GM18507 (cell line): ENCODE measurements at places on chromosomes 12 and 14.

DNA sequence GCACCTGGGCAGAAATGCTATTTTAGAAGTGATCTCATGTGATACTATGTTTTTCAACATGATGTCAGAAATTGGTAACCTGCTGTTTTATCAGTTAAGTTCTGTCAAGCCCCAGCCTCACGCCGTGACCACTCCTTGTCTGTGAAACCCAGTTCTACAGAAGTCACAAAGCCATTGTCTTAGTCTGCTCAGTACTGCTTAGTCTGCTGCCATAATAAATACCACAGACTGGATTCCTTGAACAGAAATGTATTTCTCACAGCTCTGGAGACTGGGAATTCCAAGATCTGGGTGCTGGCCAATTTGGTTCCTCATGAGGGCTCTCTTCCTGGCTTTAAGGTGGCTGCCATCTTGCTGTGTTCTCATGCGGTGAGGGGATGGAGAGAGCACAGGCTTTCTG lies 176.9 kb downstream of the PRKCH start:
- DNase-seq: no peak

DNA sequence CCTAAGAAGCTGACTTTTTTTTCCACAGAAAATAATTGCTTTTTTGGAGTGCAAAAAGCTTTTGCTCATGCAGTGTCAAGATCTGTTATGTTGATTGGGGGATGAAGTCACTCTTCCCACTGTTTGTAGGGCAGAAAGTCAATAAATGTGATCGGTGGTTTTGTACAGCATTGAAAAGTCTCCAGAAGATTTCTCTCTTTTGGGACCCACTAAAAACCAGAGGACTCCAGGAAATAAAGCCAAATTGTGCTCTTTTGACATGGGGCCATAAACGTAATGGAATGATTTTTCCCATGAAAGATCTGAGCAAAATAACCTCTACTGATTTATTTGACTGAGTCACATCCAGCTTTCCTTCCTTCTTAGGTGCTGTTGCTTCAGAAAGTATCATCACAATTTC lies 122.5 kb downstream of the SNAPC1 start:
- no peak for DNase-seq

DNA sequence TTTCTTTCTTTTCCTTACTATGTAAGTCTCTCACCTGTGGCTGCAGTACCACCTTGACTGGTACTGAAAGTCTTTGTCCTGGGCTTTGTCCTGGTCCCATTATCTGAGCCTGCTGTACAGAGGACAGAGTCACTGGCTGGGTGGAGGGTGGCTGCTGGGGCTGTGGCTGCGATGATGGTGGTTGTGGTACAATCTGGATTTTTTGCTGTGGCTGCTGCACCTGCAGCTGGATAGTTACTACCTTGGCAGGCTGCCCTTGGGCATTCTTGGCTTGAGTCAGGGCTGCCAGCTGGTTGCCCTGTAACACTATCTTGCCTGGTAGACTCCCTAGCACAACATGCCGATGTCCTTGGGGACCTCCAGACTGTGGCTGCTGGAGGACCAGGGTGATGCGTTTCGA lies 27.0 kb downstream of the CHD8 start:
- DNase-seq: no peak

- no peak for DNase-seq
These were observed 10.5 kb downstream of the NTF3 start for GRCh38 chr12:5442251-5443006.

DNA sequence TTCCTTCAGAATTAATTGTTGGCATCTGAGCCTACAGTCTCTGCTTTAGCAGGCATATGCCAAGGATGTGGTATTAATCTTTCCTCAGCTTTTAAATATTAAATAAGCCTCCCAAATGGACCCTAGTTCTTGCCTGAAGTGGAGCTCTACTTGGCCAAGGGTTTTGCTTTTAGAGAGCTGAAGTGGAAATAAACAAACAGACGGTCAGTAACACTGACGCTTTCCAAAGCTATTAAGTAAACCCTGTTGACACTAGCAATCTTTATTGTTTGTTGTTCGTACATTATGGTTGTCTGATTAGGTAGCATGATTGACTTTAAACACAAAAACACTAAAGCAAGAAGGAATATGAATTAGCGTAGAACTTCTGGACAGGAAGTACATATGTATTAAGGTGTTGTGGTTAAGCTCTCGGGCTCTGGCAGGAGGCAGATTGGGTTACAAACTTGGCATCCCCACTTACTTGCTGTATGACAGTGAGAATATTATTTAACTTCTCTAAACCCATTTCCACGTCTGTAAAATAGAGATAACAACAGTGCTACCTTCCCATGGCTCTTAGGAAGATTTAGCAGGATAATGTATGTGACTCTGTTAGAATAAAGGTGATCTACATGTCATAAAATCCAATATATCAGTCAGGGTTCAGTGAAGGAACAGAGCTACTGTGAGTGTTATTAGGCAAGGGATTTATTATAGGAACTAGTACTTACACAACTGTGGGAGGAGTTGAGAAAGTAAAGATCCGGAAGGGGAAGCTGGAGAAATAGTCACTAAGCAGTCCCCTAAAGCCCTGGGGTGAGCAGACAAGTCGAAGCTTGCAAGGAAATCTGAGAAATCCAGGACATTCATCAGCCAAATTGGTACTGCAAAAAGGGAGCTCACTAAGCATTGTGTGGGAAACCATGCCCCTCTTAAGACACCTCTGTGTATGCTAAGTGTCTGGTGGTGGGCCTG lies 92.2 kb upstream of the ATF7IP start:
- DNase-seq: no peak

DNA sequence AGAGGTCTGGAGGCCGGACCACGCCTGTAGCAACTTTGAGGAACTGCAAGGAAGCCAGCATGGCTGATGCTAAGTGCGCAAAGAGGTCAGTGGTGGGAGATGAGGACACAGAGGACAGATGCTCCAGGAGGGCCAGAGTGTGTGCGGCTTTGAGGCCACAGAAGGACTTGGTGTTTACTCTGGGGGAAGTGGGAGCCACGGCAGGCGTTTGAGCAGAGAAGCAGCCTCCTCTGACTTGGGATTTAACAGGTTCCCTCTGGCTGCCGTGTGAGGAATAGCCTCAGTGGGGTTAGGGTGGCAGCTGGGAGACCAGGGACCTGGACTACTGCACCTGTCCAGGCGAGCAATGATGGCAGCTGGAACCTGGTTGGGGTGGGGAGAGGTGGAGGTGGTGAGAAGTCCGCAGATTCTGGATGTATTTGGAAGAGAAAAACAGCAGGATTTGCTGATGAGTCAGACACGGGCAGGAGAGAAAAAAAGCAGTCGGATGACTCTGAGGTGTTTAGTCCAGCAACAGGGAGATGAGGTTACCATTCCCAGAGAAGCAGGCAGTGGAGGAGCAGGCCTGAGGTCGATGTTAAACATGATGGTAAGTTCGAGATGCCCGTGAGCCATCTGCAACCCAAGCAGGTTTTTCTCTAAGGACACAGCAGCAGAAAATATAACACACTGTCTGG lies 143.5 kb downstream of the SCARB1 start:
- DNase-seq: no peak

DNA sequence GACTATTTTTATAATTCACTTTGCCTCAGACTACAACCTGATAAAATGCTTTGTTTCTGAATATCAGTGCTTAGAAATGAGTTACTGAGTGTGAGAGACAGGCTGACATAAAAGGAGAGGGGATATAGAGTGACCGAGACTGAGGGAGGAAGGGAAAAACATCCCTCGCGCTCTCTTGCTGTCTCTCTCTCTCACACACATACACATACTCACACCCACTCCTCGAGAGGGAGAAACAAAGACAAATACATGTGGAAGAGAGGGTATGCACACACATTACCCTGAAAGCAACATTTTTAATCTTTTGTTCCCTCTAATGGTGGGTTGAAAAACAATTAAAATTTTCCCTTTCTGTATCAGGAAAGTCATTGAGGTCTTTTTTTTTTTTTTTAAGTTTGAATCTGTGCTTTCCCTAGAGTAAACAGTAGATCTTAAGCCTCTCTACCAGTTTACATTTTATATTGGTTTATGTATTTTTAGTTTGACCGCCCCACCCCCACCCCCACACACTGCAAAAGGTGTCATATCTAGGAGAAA lies 45.3 kb downstream of the FRS2 start:
- DNase-seq: no peak

GRCh38 chr12:86683568-86684304 lies 427.5 kb upstream of the MGAT4C start:
- DNase-seq: no peak

- no peak for DNase-seq
These were observed 51.5 kb downstream of the NINJ2 start for GRCh38 chr12:611721-612120.

DNA sequence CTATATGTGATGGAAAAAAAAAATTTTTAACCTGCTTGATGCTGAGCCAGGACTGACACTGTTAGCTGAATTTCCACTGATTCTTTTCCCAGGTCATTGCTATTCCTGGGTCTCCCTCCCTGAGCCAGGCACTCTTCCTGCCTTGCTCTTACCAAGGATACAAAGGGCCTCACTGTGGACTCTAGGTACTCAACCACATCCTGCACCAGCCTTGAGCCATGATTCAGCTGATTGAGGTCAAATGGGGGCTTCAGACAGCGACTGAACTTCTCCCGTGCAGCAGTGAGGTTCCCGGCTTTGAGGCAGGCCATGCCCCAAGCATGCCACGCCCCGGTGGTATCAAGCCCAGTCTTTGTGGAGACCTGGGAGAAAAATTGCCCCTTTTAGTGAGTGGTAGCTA lies 54.3 kb downstream of the ZFYVE26 start:
- DNase-seq: no peak

DNA sequence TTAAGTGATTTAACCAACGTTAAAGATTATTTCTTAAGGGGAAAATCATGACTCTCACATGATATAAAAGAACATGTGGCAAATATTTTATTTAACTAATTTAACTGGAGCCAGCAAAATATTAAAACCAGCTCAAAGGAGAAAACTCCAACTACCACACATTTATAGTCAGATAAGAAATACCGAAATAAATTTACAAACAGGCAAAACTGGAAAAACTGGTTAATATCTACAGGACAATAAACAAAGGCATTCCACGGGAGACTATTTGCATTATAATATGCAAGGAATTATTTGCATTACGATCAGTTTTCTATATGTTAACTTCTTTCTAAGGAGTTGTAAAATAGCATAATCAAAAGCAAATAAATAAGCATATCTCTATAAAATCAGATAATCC lies 13.8 kb upstream of the BCL2L14 start:
- no peak for DNase-seq

DNA sequence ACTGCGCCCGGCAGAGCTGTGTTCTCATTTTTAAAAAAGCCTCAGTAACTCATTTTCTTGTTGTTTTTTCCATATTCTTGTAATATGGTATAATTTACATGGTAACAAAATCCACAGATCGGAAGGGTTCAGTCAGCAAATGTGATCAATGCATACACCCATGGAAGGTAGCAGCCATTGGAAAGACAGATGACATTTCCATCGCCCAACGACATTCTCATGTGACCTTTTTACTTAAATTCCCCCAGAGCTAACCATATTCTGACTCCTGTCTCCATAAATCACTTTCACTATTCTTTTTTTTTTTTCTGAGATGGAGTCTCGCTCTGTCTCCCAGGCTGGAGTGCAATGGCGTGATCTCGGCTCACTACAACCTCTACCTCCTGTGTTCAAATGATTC lies 4.9 kb downstream of the PEBP1 start:
- DNase-seq: no peak

DNA sequence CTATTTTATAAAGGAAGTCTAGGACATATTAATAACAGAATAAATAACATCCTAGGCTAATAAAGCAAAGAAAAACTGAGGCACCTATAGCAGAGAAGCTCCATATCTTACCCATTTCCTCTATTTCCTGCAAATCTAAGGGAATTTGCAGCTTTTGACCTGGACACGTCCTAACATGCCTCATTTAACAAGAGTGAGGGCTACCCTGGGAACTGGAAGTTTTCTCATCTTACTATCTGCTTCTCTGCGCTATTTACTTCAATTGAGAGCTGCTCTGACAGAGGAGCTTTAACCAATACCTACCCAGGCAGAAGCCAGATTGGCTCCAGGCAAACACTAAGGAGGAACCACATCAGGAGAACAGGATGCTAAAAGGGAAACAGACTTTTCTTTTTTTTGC lies 5.7 kb downstream of the YBX3 start:
- DNase-seq: no peak

DNA sequence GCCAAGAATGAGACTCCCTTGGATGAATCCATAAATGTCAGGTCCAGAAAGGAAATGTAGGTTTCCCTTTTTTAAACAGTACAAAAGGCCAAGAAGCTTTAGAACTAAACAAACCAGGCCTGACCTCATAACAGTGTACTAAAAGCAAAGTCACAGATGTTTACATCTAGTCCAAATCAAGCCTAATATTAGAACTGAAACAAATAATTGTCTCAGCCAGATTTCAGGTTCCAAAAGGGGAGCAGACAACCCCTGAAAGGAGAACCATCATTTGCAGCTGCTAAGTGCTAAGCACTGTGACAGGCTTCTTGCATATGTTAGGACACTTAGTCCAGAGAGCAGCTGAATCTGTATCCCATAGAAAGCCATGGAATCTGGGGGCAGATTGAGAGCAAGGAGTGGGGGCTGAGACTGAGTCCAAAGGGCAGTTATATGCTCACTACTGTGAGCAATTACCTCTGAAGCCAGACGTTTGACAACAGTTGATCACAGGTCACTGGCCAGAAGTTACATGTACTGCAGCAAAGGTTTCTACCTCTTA lies 90.1 kb downstream of the STXBP6 start:
- DNase-seq: no peak

DNA sequence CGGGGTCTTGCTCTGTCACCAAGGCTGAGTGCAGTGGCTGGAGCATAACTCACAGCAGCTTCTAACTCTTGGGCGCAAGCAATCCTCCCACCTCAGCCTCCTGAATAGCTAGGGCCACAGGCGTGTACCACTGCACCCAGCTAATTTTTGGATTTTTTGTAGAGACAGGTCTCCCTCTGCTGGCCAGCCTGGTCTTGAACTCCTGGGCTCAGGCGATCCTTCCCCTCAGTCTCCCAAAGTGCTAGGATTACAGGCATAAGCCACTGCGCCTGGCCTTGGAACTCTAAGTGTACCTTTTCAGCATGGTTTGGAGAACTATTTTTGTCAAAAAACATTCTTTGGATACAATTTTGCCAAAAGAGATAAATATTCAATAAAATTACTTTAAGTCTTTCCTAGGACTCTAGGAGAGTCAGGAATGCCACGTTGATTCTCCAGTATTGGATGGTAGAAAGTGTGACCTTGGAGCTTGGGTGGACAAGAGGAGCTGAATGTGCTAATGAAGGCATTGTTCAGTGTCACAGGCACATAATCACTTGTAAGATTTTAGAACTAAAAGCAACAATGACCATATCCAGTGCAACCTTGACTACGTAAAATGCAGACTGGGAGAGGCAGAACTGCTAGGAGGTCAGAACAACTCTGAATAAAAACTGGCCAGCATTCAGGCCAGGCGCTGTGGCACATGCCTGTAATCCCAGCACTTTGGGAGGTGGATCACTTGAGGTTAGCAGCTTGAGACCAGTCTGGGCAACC lies 2.8 kb downstream of the SRSF9 start:
- no peak for DNase-seq
